ENCODE measurements at places on chromosomes 11 and 22. TPM values are rescaled to one million over a fixed set of nuclear protein-coding genes. Genes with fewer than 3 reads are reported as not detected.

- peaks cover 49% of the 10 kb centered on the region for H3K27me3 ChIP-seq
- peaks cover 13% of the 10 kb centered on the region for H3K36me3 ChIP-seq
- no peak overlapping the region for H3K27ac ChIP-seq
- no peak for DNase-seq
Measured at GRCh38 chr11:45669146-45669545, 3.7 kb upstream of the CHST1 start.

DNA sequence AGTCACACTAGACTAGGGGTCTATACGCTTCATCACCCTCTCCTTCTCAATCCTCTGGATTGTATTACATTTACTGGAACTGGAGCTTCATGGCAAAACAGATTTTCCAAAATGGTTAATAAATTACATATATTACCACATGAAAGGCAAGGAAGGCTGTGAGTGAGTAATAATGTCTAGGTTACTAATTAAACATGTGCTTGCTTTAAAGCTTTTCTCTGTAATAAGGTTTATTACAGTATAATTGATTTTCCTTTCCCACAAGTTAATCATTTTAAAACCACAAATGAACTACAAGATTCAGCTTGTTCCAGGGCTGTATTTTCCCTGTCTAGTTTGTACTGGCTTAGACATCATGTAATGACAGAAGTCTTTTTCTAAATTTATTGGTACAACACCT is 25.6 kb downstream of the MMP13 start:
- peaks cover 31% of the 10 kb centered on the region for H3K27me3 ChIP-seq
- no peak overlapping the region for H3K4me3 ChIP-seq
- H3K27ac ChIP-seq, result peak overlapping the region; percentile 33

The ARFGAP3 gene
- 37.8 TPM for total RNA-seq

- H3K4me3 ChIP-seq, result no peak overlapping the region
- no peak for DNase-seq
- no peak overlapping the region for H3K27ac ChIP-seq
- H3K27me3 ChIP-seq, result no peaks in the 10 kb centered on the region
- peaks cover 9% of the 10 kb centered on the region for H3K4me1 ChIP-seq
Measured at GRCh38 chr11:70298243-70298915, 27.9 kb downstream of the PPFIA1 start.

DNA sequence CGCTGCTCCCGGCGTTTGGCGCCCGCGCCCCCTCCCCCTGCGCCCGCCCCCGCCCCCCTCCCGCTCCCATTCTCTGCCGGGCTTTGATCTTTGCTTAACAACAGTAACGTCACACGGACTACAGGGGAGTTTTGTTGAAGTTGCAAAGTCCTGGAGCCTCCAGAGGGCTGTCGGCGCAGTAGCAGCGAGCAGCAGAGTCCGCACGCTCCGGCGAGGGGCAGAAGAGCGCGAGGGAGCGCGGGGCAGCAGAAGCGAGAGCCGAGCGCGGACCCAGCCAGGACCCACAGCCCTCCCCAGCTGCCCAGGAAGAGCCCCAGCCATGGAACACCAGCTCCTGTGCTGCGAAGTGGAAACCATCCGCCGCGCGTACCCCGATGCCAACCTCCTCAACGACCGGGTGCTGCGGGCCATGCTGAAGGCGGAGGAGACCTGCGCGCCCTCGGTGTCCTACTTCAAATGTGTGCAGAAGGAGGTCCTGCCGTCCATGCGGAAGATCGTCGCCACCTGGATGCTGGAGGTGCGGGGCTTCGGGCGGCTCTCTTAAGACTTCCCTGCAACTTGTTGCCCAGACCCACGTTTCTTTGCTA is at the start of gene CCND1:
TSS of gene CCND1 (plus strand) at position 162 of the 587 bp plus-strand sequence. CDS start at position 320, 158 bp downstream.
- peaks cover 8% of the 10 kb centered on the region for H3K4me1 ChIP-seq
- H3K4me3 ChIP-seq, result peak within 1 kb of the TSS; percentile 88
- DNase-seq, result peak; percentile 85
- peak within 1 kb of the TSS; percentile 96 for H3K27ac ChIP-seq

GRCh38 chr22:50537765-50538164 is 7.9 kb upstream of the KLHDC7B start:
- peaks cover 53% of the 10 kb centered on the region for H3K36me3 ChIP-seq
- DNase-seq, result no peak
- H3K27me3 ChIP-seq, result no peaks in the 10 kb centered on the region

- H3K36me3 ChIP-seq, result no peaks in the 10 kb centered on the region
- H3K4me1 ChIP-seq, result no peaks in the 10 kb centered on the region
- no peaks in the 10 kb centered on the region for H3K27me3 ChIP-seq
- DNase-seq, result no peak
- H3K27ac ChIP-seq, result no peak overlapping the region
Measured at GRCh38 chr22:44127356-44127755, 53.4 kb upstream of the PARVG start.

The SLC25A22 gene
- 53.6 TPM for total RNA-seq

The NXPE1 gene
- not detected for total RNA-seq

- no peaks in the 10 kb centered on the region for H3K27me3 ChIP-seq
- H3K4me1 ChIP-seq, result no peaks in the 10 kb centered on the region
- DNase-seq, result no peak
- no peaks in the 10 kb centered on the region for H3K36me3 ChIP-seq
- no peak overlapping the region for H3K4me3 ChIP-seq
Measured at GRCh38 chr22:48757581-48757980, 1070.1 kb downstream of the BRD1 start.

GRCh38 chr11:116690611-116691010 is 82.2 kb downstream of the BUD13 start:
- no peaks in the 10 kb centered on the region for H3K36me3 ChIP-seq
- peaks cover 55% of the 10 kb centered on the region for H3K27me3 ChIP-seq
- no peak overlapping the region for H3K27ac ChIP-seq
- H3K4me3 ChIP-seq, result no peak overlapping the region

GRCh38 chr11:20688761-20689160 is 19.4 kb downstream of the NELL1 start:
- H3K27me3 ChIP-seq, result no peaks in the 10 kb centered on the region
- H3K4me3 ChIP-seq, result no peak overlapping the region
- no peak overlapping the region for H3K27ac ChIP-seq
- H3K4me1 ChIP-seq, result no peaks in the 10 kb centered on the region
- DNase-seq, result no peak
- no peaks in the 10 kb centered on the region for H3K36me3 ChIP-seq

The C11orf21 gene
- total RNA-seq, result not detected

The CRYBA4 gene
- not detected for total RNA-seq

DNA sequence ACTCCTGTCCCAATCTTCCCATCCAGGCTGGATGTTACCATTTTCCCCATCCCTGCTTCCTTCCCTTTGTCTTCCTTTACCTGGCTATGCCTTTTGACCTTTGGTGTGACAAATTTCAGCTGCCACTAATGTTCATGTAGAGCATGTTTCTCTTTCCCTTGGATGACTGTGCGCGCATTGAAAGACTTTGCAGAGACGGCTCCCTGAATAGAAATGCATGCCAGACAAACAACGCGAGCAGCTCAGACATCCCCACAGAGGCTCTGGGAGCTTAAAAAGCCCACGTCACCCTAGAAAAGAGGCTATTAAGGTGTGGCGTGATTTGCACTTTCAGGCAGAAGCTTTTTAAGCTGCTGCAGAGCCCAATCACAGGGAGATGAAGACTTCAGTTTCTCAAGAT is 202.0 kb downstream of the NTM start:
- H3K4me1 ChIP-seq, result no peaks in the 10 kb centered on the region
- no peak overlapping the region for H3K27ac ChIP-seq
- H3K4me3 ChIP-seq, result no peak overlapping the region
- no peaks in the 10 kb centered on the region for H3K27me3 ChIP-seq

DNA sequence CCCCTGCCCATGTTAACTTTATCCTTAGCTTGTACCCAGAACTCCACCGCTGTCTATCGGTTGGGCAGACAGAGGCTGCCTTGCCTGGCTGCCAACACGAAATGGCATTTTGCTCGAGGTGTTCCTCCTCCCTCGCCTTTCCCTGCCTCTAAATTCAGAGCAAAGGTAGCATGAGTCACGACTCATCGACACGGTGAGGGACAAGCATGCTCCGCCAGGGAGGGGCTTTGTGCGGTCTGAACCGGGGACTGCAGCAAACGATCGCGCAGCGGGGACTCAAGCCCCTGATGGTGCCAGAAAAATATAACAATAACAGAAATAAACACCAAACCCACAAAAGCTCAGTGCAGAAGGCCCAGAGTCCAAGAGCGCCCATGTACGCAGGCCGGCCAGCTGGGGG is 52.3 kb downstream of the RTL6 start:
- H3K36me3 ChIP-seq, result peaks cover 5% of the 10 kb centered on the region
- DNase-seq, result peak; percentile 30
- H3K27me3 ChIP-seq, result peaks cover 31% of the 10 kb centered on the region
- H3K4me1 ChIP-seq, result peaks cover 7% of the 10 kb centered on the region
- H3K4me3 ChIP-seq, result no peak overlapping the region

DNA sequence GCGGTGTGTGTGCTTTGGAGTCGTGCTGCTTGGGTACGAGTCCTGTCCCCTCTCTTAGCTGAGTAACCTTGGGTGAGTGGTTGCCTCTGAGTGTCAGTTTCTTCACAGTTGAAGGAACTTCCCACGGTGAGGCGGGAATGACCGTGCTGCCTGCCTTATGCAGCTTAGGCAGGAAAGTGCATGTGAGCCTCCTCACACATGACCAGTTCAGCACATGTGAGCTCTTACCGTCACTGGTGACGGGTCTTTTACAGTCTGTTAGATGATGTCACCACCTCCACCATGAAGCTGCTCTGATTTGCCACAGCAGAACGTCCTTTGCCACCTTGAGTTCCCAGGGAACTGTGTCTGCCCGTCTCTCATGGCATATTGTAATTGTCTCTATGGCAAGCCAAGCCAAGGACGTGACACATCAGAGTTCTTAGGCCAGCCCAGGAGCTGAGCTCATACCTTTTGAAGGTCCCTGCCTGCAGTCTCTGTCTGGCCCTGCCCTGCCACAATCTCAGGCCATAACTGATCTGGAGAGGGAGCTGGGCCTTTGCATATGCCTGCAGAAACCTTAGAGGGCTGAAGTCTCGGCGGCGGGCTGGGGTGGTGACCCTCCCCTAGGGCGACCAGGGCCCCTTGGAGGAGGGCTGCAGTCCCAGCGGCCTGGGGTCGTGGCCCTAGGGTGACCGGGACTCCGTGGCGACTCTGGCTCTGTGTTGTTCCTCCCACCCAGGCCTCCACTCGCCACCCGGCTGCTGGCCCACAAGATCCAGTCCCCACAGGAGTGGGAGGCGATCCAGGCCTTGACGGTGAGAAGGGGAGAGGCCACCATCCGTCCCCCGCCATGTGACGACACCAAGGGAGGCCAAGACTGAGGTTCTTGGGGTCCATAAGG is 7.8 kb downstream of the GGA1 start:
- peaks cover 48% of the 10 kb centered on the region for H3K36me3 ChIP-seq
- no peaks in the 10 kb centered on the region for H3K4me1 ChIP-seq
- no peaks in the 10 kb centered on the region for H3K27me3 ChIP-seq
- no peak overlapping the region for H3K27ac ChIP-seq

GRCh38 chr11:59611570-59612565 is 3.7 kb downstream of the OSBP start:
- H3K36me3 ChIP-seq, result peaks cover 78% of the 10 kb centered on the region
- peak; percentile 46 for DNase-seq
- peak overlapping the region; percentile 69 for H3K27ac ChIP-seq

DNA sequence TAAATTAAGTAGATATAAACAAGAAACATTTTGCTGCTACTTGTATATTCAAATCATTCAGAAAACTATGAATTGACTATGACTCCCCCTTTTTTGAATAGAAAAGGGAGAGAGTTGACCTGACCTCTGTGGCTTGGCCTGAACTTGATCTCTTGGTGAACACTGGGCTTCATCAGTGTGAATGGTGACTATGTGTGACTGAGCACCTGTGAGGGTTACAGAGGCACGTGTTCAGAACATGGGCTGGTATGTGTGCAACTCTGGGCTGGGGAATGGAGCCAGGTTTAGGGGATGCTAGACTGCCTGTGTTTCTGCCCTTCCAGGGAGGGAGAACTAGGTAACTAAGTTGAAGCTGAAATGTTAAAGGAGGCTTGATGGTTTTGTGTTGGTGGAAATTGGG is 29.2 kb downstream of the HSD17B12 start:
- H3K4me3 ChIP-seq, result no peak overlapping the region
- H3K4me1 ChIP-seq, result no peaks in the 10 kb centered on the region
- DNase-seq, result no peak
- H3K27ac ChIP-seq, result no peak overlapping the region
- H3K36me3 ChIP-seq, result peaks cover 7% of the 10 kb centered on the region

- H3K27ac ChIP-seq, result no peak overlapping the region
- no peak overlapping the region for H3K4me3 ChIP-seq
- no peak for DNase-seq
- no peaks in the 10 kb centered on the region for H3K27me3 ChIP-seq
- peaks cover 16% of the 10 kb centered on the region for H3K4me1 ChIP-seq
Measured at GRCh38 chr11:58485961-58486360, 21.9 kb downstream of the OR5B21 start.

DNA sequence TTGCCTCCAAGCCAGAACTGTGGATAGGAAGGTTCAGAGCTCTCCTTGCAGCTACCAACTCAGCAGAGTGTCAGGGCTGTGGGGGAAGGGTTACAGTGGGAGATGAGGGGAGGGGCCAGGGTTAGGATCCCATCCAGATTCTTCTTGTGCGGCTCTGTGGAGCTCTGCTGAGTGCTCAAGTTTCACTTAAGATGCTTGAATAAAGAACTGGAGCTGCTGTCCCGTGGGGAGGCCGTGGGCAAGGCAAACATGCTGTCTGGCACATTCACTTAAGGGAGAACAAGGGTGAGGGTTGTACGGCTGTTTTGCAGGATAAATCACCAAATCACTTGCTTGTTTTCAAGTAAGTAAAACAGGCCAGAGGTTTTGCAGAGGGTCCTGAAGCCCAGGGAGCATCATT is 197.1 kb downstream of the FAM76B start:
- no peak overlapping the region for H3K27ac ChIP-seq
- no peaks in the 10 kb centered on the region for H3K36me3 ChIP-seq
- H3K4me3 ChIP-seq, result no peak overlapping the region
- DNase-seq, result no peak

GRCh38 chr11:36314434-36314767 is 18.3 kb downstream of the PRR5L start:
- peaks cover 48% of the 10 kb centered on the region for H3K27me3 ChIP-seq
- no peaks in the 10 kb centered on the region for H3K36me3 ChIP-seq
- no peak overlapping the region for H3K4me3 ChIP-seq
- peaks cover 38% of the 10 kb centered on the region for H3K4me1 ChIP-seq
- H3K27ac ChIP-seq, result no peak overlapping the region
- no peak for DNase-seq

- H3K4me1 ChIP-seq, result no peaks in the 10 kb centered on the region
- DNase-seq, result no peak
- H3K4me3 ChIP-seq, result no peak overlapping the region
- no peaks in the 10 kb centered on the region for H3K27me3 ChIP-seq
- H3K36me3 ChIP-seq, result no peaks in the 10 kb centered on the region
- no peak overlapping the region for H3K27ac ChIP-seq
Measured at GRCh38 chr11:55324500-55324899, 18.5 kb upstream of the OR4A16 start.

DNA sequence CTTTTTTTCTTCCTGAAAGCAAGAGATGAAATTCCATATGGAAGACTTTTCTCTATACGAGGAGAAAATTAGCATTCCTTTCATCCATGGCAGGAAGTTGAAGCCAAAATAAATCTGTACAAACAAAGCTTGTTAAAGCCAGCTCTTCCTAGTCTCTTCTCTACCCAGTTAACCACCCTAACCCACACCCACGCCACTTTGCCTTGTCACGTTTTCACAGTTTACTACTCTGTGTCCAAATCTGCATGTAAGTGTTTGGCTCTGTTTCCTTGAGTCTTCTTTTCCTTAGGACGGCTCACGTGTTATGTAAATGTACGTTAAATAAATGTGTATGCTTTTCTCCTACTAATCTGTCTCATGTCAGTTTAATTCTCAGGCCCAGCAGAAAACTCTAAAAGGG is 7.1 kb upstream of the HMOX1 start:
- H3K27ac ChIP-seq, result no peak overlapping the region
- no peaks in the 10 kb centered on the region for H3K27me3 ChIP-seq
- peaks cover 33% of the 10 kb centered on the region for H3K4me1 ChIP-seq
- no peak overlapping the region for H3K4me3 ChIP-seq

GRCh38 chr22:46674906-46675305 is 54.7 kb downstream of the GRAMD4 start:
- H3K27ac ChIP-seq, result no peak overlapping the region
- H3K4me1 ChIP-seq, result no peaks in the 10 kb centered on the region
- no peaks in the 10 kb centered on the region for H3K27me3 ChIP-seq
- DNase-seq, result no peak

The SHANK3 gene
- total RNA-seq, result 2.1 TPM

The ZPR1 gene
- 34.5 TPM for total RNA-seq
